Left ventricle myocardium inferior (tissue), 1 donor: ENCODE measurements at places on chromosomes 2 and 18. TPM values are rescaled to one million over a fixed set of nuclear protein-coding genes. Genes with fewer than 3 reads are reported as not detected.

DNA sequence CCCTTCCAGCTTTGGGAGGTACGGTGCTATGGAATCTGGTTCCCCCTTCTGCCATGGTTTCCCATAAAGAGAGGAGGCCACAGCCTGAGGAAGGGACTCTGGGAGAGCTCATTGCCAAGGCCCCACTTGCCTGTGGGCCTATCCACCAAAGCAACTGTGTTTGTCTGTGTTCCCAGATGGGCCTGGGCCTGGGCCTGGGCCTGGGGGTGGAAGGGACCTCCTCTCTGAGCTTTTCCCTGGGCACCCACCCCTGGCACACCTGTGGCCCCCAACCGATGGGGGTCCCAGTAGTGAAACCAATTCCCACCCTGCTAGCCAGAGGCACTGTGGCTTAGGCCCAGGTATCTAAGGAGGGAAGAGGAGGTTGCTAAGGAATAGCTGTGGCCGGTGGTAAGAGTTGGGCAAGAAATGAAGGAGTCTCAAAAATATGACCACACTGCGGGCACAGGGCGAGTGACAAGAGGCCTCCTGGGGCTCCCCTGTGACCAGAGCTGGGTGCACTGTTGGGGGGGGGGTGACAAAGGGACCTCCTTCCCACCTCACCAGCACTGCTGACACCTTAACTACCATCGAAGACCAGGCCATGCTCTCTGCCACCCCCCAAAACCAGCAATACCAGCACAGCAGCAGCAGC lies 4.9 kb upstream of the DUSP2 start:
- no peak for DNase-seq

DNA sequence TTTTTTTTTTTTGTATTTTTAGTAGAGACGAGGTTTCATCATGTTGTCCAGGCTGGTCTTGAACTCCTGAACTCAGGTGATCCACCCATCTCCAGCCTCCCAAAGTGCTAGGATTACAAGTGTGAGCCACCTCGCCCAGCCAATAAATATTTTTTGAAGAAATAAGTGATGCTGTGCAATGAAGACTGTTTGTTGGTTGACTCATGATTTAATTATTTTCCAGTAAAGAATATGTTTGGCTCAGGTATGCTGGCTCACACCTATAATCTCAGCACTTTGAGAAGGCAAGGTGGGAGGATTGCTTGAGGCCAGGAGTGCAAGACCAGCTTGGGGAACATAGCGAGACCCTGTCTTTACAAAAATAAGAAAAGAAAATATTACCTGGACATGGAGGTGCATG lies 41.8 kb upstream of the LPIN2 start:
- no peak for DNase-seq

GRCh38 chr18:9950289-9951016 lies 36.6 kb downstream of the VAPA start:
- no peak for DNase-seq

DNA sequence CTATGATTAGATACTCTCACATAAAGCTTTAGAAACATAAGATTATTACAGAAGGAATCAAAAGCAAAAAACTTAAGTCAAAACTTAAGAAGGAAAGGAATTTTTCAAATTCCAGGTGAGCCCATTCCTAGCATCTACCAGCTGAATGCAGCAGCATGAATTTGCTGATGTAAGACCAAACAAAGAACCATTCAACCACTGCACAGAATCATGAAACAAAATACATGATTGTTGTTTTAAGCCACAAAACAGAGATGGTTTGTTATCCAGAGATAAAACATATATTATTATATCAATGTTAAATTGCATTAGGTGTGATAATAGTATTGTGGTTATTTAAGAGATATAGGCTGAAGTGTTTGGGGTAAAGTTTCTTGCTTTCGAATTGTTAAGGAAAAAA lies 29.0 kb downstream of the PIGN start:
- no peak for DNase-seq

DNA sequence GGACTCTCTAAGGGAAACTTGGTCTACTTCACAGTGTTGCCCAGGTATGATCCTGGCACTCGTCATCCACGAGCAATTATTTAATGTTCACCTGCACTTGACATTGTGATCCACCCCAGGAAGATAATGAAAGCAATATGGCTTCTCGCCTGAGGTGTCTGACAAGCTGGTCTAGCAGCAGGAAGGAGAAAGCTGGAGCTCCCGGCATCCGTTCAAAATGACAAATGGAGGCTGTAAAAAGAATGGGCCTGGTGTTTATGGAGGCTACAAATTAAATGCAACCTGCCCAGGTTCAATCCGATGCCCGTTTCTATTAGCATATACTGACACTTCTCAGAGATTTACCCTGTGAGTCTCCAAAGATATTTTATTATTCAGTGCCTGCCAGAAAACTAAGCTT lies 317.6 kb downstream of the CTNNA2 start:
- DNase-seq = no peak

Gene KANSL3
- total RNA-seq = 31.7 TPM
